RWPE2 (cell line): ENCODE measurements at places on chromosomes 4 and X.

DNA sequence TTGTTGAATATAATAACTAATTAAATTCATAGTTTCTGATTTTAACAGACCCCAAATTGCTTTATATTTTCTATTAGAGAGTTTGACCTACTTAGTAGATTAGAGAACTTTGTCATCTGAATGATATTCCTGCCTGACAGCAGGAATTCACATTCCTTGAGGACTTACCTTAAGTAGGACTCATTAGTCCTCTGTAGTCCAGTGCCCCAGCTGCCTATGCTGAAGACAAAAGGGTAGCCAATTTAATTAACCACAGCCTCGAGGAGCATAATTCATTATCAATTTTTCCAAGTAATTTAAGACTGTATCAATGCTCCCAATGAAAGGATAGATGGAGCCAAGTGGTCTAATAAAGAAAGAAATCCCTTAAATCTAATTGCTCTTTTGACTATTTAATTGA, 1405.0 kb upstream of the IGFBP7 start:
- no peak for DNase-seq

- no peak for DNase-seq
Observed at GRCh38 chrX:67724359-67725110, 180.7 kb downstream of the AR start.

GRCh38 chr4:46649390-46649789, 259.5 kb upstream of the GABRA2 start:
- DNase-seq: no peak

DNA sequence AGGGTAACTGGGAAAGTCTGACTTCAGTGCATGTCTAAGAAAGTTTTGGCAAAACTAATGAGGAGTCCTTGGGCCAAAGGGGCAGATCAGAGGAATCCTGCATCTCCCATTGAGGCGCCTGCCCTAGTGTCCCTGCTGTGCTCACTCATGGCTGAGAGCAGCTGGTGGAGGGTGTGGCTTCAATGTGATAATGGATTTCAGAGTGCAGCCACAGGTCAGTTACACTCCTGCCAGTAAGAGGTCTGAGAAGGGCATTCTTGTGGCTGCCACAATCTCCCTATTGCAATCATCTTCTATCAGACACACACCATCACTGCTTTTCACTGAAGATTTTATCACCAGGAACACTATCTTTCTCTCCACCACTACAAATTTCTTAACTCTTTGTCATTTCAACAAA, 457.1 kb downstream of the MID1IP1 start:
- DNase-seq: no peak

GRCh38 chr4:150063128-150063527, 15.1 kb upstream of the DCLK2 start:
- DNase-seq: no peak

- no peak for DNase-seq
Observed at GRCh38 chrX:11215191-11215921, 77.9 kb upstream of the AMELX start.

- DNase-seq: no peak
Observed at GRCh38 chrX:17822351-17822750, 38.7 kb downstream of the RAI2 start.
